ENCODE measurements at places on chromosomes 2 and 18.

- no peak for DNase-seq
Observed at GRCh38 chr2:163658556-163658955, 77.3 kb downstream of the FIGN start.

DNA sequence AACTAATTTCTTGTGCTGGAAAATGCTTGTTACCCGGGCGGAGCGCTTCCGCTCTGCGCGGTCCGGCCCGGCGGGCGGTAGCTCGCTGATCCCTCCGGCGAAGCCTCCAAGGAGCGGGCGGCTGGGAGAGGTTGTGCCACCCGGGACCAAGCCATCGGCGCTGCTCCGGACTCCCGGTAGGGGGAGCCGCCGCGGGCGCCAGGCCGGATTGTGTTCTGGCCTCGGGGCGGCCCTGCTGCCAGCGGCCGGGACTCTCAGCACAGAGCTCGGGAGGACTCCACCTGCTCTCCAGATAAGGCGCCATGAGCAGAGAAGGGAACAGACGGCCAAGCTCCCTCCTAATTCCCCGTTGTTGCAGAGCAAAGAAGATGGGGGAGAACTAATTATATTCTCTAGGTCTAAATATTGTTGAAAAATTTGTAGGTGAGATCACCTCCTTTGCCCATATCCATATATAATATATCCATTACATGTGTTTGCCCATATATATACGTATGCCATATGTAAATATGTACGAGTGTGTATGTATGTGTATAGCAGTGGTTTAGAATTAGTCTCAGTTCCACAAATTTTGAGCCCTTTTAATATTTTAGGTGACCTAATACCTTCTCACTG is 13.8 kb upstream of the SATB2 start:
- no peak for DNase-seq

DNA sequence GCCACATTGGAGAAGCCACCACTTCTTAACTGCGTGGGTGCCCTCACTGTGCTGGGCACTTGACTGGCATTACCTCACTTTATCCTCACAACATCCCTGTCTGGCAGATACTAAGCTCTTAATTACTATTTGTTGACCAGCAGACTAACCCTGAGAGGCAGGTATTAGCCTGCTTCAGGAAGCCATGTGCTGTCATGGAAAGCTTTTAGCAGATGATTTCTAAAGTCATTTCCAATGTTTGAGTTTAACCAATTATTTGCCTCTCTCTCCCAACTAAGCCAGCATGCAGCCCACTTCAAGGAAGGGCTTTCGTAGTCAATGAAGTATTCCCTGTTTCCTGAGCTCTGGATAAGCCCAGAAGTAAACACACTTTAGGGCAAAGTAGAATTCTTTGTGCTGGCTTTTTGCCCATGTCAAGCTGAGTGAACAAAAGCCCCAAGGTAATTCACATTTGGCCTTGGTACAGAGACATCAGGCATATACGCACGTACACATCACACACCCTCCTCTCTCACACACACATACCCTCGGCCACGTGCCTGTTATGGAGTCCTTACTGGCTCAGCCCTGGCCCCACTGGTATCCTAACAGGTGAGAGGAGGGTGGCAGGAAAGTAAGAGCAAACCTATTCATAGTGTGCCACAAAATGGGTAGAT is 108.6 kb downstream of the C1D start:
- DNase-seq, result no peak

GRCh38 chr2:134667541-134667940 is 51.3 kb downstream of the TMEM163 start:
- no peak for DNase-seq

Data from activated CD4-positive, alpha-beta T cell treated with anti-CD3 and anti-CD28 coated beads, Interleukin-2, amount 50 U/mL, for 4 hours (primary cell).